Left ventricle myocardium inferior (tissue), 1 donor: ENCODE measurements at places on chromosomes 4 and X. TPM values are rescaled to one million over a fixed set of nuclear protein-coding genes. Genes with fewer than 3 reads are reported as not detected.

DNA sequence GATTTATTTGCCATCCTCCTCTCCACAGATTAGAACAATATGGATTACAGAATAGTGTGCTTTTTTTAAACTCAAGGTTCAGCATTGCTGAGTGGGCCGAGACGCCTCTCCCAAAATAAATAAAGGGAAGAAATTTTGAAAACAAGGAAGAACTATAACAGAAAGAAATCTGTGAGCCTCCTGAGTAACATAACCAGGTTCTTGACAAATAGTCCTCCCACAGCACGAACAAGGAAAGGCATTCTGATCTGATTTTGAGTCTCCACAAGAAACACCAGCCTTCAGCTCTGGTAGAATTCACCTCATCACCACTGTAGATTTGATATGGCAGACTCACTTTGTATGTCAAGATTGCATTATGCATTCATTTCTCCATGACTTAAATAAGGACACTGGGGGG, 173.6 kb downstream of the HHIP start:
- H3K27me3 ChIP-seq: no peaks in the 10 kb centered on the region
- H3K36me3 ChIP-seq: no peaks in the 10 kb centered on the region
- no peaks in the 10 kb centered on the region for H3K4me1 ChIP-seq
- no peak overlapping the region for H3K4me3 ChIP-seq
- DNase-seq: no peak

DNA sequence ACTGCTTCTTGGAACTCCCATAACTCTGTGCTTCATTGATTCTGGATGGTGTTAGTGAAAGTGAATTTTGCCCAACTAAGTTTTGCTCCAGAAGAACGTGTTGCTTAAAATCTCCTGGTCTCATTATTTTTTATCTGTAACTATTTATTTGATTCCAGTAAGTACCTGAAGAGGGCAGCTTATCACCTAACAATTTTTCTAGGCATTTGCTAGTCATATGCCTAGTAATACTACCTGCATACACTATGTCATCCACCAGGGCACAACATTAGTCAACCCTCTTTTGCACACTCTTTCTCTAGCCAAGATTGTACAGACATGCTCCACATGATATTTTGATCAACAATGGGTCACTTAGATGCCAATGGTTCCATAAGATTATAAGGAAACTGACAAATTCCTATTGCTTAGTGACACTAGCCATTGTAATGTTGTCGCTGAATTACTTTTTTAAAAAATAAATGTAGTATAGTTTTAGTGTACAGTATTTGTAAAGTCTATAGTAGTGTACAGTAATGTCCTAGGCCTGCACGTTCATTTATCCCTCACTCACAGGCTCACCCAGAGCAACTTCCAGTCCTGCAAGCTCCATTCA, 499.9 kb upstream of the AADAT start:
- H3K36me3 ChIP-seq: no peaks in the 10 kb centered on the region
- H3K4me3 ChIP-seq: no peak overlapping the region
- DNase-seq: no peak
- H3K27me3 ChIP-seq: no peaks in the 10 kb centered on the region
- H3K4me1 ChIP-seq: no peaks in the 10 kb centered on the region

DNA sequence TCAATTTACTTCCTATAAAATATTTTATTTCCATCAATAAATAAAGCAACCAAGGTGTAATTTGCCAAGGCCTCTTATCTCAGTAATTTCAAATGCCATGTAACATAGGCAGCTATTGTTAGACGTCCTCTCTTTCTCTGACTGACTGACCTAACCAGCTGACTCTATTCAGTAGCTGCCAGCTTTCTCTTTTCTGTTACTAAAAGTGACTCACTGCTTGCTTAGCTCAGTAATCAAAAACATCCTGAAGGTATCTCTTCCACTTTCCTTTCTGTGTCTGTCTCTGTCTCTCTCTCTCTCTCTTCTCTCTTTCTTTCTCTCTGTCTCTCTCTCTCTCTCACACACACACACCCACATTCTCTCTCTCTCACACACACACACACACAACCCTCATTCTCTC, 134.2 kb downstream of the SPOCK3 start:
- no peak for DNase-seq
- peak overlapping the region; percentile 74 for H3K27ac ChIP-seq
- H3K4me3 ChIP-seq: no peak overlapping the region
- no peaks in the 10 kb centered on the region for H3K27me3 ChIP-seq
- H3K4me1 ChIP-seq: peaks cover 13% of the 10 kb centered on the region

GRCh38 chr4:25019501-25019900, 11.2 kb downstream of the LGI2 start:
- no peaks in the 10 kb centered on the region for H3K27me3 ChIP-seq
- H3K36me3 ChIP-seq: no peaks in the 10 kb centered on the region
- no peak overlapping the region for H3K27ac ChIP-seq
- DNase-seq: no peak

GRCh38 chr4:73801692-73802091, 34.8 kb upstream of the CXCL6 start:
- H3K4me1 ChIP-seq: no peaks in the 10 kb centered on the region
- no peak overlapping the region for H3K27ac ChIP-seq
- H3K36me3 ChIP-seq: no peaks in the 10 kb centered on the region
- no peaks in the 10 kb centered on the region for H3K27me3 ChIP-seq

- no peak for DNase-seq
- H3K36me3 ChIP-seq: no peaks in the 10 kb centered on the region
- peaks cover 19% of the 10 kb centered on the region for H3K27me3 ChIP-seq
- H3K4me1 ChIP-seq: no peaks in the 10 kb centered on the region
- H3K27ac ChIP-seq: no peak overlapping the region
These were observed 54.5 kb upstream of the CHRNA9 start for GRCh38 chr4:40280586-40280985.

XG gene
- total RNA-seq: 0.63 TPM

SEPSECS gene
- 4.9 TPM for total RNA-seq

DNA sequence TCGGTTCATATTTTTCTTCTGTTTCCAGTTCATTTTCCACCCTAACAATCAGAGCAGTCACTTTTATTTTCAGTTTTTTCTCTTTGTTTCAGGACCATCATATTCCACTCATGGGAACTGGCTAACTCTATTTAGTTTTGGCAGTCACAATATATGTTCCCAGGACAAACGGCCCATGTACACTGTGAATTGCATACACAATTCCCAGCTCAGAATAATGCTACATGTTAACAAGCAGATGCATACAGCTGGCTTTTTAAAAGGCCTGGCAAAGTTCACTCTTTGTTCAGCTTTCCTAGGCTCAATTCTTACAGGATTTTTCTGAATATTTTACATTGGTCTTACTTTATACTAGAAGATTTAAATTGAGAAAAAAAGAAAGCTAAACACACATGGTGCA, 224.9 kb downstream of the ANKRD50 start:
- no peaks in the 10 kb centered on the region for H3K27me3 ChIP-seq
- no peak overlapping the region for H3K27ac ChIP-seq
- no peaks in the 10 kb centered on the region for H3K36me3 ChIP-seq
- DNase-seq: no peak
- H3K4me1 ChIP-seq: no peaks in the 10 kb centered on the region

GRCh38 chrX:116010939-116011338, 159.6 kb upstream of the AGTR2 start:
- DNase-seq: no peak
- no peaks in the 10 kb centered on the region for H3K4me1 ChIP-seq
- no peak overlapping the region for H3K4me3 ChIP-seq
- no peaks in the 10 kb centered on the region for H3K27me3 ChIP-seq
- no peaks in the 10 kb centered on the region for H3K36me3 ChIP-seq
- no peak overlapping the region for H3K27ac ChIP-seq

DNA sequence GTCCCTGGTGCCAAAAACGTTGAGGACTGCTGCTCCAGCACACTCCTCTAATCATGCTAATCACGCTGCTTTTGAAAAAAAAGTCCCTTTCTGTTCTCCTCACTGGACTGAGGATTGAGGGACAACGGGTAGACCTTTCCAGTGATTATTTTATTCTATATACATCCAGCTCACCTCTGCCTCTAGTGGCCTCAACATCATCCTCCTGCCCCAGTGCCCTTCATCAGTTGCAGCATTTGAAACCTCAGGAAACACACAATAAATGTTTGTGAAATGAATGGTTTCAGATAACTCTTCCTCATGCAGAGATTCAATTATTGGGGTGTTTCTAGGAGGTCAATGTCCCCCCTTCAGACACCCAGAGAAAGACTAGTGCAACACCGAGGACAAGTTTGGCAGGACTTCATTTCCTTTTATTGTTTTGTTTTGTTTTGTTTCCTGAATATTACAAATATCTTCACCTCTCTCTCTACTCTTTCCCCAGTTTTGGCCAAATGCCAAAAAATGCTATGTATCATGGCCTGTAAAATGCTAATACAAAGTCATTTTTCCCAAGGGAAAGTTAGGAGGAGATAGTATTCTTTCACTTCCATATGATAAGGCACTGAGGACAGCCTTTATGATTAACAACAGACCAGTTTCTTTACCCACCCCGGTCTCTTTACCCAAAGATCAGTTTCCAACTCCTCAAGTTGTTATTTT, 460.1 kb upstream of the SLIT2 start:
- no peak overlapping the region for H3K4me3 ChIP-seq
- no peaks in the 10 kb centered on the region for H3K36me3 ChIP-seq
- no peak overlapping the region for H3K27ac ChIP-seq

DNA sequence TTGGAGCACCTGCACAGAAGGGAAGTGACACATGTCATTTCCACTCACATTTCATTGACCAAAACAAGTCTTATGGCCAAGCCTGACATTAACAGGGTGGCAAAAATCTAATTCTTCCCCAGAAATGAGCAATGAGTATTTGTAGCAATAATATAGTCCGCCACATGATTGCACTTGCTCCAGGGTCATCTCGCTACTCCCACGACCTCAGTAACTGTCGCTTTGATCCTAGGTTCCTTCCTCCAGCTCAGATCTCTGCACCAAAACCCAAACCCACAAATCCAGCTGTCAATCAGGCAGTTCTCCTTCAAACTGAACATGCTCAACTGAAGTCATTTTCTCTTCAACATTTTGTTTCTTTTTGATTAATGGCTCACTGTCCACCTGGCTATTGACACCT, 25.2 kb upstream of the PTTG2 start:
- no peak overlapping the region for H3K4me3 ChIP-seq
- H3K27ac ChIP-seq: peak overlapping the region; percentile 16
- H3K27me3 ChIP-seq: no peaks in the 10 kb centered on the region
- DNase-seq: no peak
- peaks cover 5% of the 10 kb centered on the region for H3K36me3 ChIP-seq
- H3K4me1 ChIP-seq: peaks cover 62% of the 10 kb centered on the region

DNA sequence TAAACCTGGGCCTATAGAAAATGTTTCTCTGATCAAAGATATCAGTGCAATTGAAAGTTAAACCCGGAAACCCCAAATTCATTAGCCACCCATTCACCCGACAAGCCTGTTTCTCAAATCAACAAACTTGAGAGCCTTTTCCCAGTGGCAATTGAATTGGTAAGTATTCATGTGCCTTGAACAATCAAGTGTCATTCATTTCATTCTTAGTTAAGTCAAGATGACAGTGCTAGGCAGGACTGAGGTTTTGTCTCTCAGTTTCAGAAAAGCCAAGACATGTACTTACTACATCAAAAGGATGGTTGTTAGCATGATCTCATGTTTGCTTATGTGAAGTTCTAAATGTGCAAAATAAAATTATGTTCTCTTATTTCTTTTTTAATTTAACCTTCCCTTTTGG, 32.3 kb downstream of the CC2D2A start:
- no peak overlapping the region for H3K4me3 ChIP-seq
- H3K36me3 ChIP-seq: peaks cover 3% of the 10 kb centered on the region
- no peaks in the 10 kb centered on the region for H3K27me3 ChIP-seq
- H3K4me1 ChIP-seq: no peaks in the 10 kb centered on the region

DNA sequence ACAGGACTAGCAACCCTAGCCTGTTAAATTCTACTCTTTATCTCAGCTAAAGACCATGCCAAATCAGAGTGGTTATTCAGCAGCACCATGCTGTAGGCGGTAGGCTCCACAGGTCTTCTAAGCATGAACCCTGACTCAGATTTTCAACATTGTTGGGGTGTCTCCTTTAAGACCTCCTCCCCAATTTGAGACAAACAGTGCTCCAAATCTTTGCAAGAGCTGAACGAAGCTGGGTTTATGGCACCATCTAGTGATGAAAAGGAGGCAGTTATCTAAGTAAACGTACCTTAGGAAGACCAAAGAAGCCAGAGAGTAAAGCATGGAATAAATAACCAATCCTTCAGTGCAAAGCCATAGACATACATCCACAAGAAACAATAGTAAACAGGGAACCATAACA, 334.5 kb upstream of the SLC7A11 start:
- DNase-seq: no peak
- no peaks in the 10 kb centered on the region for H3K36me3 ChIP-seq
- no peak overlapping the region for H3K4me3 ChIP-seq
- no peaks in the 10 kb centered on the region for H3K27me3 ChIP-seq
- H3K27ac ChIP-seq: no peak overlapping the region

GRCh38 chrX:22666441-22666840, 333.3 kb upstream of the DDX53 start:
- DNase-seq: no peak
- no peak overlapping the region for H3K4me3 ChIP-seq
- no peaks in the 10 kb centered on the region for H3K4me1 ChIP-seq
- H3K36me3 ChIP-seq: no peaks in the 10 kb centered on the region
- H3K27ac ChIP-seq: no peak overlapping the region

DNA sequence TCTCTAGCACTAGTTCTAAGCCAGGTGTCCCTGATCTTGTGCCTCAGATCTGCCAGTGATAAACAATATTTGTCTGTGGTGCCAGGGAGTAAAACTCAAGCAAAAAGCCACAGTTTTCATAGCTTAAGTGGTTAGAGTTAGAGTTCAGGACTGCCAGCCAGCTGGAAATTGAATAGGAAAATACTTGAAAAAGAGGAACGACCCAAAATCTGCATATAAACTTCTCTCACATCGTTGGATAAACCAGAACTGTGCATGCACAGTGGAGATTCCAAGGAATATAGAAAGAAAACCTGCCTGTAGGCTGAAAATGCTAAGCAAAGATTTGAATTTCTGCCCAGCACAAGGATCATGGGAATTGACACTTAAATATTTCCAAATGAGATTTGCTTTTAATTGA, 35.0 kb upstream of the GNPDA2 start:
- no peaks in the 10 kb centered on the region for H3K36me3 ChIP-seq
- DNase-seq: no peak
- peaks cover 7% of the 10 kb centered on the region for H3K27me3 ChIP-seq
- H3K4me1 ChIP-seq: peaks cover 4% of the 10 kb centered on the region
- no peak overlapping the region for H3K4me3 ChIP-seq

CDS1 gene
- 1.3 TPM for total RNA-seq

ARMCX4 gene
- 5.3 TPM for total RNA-seq

DNA sequence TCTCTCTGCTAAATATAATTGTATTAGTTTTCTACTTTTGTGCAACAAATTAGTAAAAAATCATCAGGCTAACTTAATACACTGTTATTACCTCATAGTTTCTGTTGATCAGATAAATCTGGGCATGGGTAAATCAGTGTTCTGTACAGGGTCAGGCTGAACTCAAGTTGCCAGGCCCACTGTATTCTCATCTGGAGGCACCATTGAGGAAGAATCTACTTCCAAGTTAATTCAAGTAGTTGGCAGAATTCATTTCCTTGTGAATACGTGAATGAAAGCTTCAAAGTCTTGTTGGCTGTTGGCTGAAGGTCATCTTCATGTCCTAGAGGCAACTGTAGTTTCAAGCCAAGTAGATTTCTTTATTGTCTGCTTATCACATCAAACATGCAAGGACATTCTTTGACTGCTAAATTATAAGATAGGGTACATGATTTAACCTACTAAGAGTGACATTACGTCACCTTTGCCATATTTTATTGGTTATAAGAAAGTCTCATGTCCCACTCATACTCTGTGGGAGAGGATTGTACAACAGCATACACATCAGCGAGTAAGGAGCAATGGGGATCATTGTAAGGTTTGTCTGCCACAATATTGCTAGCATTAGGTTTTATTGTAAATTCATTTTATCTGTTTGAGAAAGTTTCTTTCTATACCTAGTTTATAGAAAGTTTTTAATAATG, 1219.0 kb downstream of the ARAP2 start:
- no peaks in the 10 kb centered on the region for H3K36me3 ChIP-seq
- no peak overlapping the region for H3K27ac ChIP-seq
- no peaks in the 10 kb centered on the region for H3K27me3 ChIP-seq
- DNase-seq: no peak
- no peaks in the 10 kb centered on the region for H3K4me1 ChIP-seq
